DND-41 (cell line): ENCODE measurements at places on chromosomes 13 and 19.

DNA sequence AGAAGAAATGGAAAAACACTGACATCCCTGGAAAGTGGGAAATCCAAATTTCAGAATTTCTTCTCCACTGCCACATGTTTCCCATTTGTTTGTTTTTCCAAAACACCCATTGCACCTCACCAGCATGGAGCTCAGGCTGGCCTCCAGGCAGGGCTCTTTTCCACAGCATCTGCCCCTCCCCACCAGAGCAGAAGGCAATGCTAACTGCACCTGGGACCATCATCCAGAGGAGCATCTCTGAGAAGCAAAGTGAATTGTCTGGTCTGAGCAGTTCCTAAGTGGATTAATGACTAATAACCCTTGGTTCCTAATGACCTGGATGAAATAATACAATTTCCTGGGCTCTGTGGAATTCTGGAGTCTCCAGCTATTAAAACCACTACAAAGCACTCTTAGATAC lies 8.8 kb upstream of the CYSLTR2 start:
- no peak for DNase-seq

DNA sequence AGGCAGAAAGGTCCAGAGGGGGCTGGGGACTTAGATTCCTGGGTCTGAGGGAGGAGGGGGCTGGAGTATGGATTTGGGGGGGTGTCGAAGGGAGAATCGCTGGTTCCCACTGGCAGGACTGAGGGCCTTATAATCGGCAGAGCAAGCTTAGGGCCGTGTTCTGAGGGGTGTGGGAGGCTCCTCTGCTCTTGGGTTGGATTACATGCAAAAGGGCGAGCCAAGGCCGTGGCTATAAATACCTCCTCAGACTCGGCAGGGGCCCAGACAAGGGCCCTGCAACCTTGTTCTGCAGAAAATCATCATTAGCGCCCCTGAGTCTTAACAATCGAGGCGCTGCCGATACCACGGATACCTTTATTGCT lies 707 bp upstream of the MAMSTR start:
- DNase-seq: no peak

- DNase-seq: no peak
Measured at GRCh38 chr13:112530861-112531260, 57.1 kb downstream of the TUBGCP3 start.

DNA sequence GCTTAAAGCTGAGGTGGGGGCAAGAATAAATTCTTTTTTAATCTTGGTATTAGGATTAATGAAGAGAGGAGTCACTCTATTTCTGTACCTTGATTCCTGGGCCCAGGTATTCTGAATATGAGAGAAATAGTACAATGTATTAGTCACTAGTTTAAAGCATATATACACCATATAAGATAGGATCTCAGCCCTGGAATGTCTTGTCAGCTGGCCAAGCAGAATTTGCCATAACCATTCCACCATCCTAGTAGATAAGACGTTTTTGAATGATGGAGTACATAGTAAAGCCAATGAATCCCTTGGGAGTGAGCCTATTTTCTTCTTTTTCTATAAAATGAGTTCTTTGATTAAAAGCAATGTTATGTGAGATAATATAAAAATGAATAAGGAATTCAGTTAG lies 55.6 kb downstream of the UFM1 start:
- no peak for DNase-seq

- DNase-seq: no peak
Measured at GRCh38 chr13:36193151-36193855, 21.1 kb downstream of the SOHLH2 start.

- DNase-seq: no peak
Measured at GRCh38 chr13:93736081-93736480, 509.5 kb downstream of the GPC6 start.

GRCh38 chr19:16841391-16841926 lies 12.3 kb downstream of the SIN3B start:
- DNase-seq: no peak

DNA sequence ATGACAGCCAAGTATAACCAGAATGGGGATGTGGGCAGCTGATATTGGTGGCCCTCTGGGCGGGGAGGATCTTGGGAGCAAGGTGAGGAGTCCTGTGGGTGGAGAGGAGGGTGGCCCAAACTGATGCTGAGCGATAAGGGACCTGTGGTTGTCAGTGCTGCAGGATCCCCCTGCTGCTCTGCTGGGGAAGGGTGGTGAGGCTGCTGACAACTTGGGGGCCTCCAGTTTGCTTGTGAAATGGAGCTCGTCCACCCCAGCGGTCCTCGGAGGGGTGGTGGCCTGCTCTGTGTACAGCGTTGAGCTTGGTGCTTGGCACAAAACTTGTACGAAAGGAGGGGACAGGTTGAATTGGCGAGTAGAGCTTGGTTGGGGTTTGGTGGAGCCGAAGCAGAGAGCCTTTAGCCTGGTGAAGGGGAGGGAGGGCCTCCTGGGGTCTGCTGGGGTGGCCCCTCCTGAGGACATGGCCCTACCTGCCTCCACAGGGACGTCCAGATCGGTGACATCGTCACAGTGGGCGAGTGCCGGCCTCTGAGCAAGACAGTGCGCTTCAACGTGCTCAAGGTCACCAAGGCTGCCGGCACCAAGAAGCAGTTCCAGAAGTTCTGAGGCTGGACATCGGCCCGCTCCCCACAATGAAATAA lies 2.9 kb downstream of the RPS11 start:
- DNase-seq: no peak

DNA sequence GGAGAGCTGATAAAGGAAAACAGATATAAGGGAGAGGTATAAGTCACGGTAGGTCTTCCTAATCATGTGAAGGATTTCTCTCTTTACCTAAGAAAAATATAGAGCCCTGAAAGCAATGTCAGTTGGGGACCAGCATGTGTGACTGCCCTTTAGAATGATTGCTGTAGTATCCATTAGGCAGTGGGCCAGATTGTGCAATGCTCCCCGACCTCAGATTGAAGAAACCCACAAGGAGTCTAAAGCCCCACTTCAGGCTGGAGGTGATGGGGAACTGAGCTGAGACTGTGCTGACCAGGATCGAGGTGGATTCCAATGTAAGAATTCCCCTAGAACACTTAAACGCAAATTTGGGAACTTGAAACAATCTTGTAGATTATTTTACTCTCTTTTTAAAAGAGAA lies 614.4 kb downstream of the LIG4 start:
- no peak for DNase-seq

- DNase-seq: no peak
Measured at GRCh38 chr13:45747071-45747470, 45.0 kb downstream of the CBY2 start.

- DNase-seq: no peak
Measured at GRCh38 chr19:53519446-53519845, 18.5 kb upstream of the ZNF331 start.

DNA sequence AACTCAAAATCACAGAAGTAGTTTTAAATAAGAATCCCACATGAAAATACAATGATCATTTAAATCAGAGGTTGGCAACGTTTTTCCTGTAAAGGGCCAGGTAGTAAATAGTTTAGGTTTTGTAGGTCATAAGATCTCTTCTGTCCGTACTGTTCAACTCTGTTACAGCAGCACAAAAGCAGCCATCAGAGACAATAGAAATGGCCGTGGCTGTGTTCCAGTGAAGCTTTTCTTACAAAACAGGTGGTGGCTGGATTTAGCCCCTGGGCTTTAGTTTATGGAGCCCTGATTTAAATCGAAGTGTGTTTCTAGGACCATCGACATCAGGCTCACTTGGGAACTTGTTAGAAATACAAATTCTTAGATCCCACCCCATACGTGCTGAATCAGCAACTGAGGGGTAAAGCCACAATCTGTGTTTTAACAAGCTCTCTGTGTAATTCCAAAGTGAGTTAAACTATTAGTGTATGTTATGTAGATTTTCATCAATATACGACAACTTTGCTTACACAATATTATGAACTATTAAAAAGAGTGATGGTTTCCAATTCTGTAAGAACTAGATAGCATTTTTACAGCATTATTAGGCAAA lies 54.8 kb upstream of the MIR17HG start:
- DNase-seq: no peak

DNA sequence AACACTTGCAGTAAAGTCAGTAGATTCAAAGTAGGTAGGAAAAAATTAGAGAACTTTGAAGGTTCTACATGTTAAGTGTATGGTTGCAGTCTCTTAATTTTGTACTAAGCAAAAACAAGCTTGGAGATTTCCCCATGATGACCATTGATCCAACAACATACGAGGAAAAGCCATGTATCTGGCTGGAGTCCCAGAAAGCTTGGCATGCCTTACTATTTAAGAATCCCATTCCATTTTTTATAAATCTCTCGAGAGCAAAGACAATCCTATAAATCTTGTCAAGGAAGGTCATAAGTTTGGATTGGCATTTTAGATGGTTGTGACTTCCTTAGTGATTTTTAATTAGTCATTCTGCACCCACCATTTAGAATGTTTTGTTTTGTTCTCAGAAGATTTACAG lies 495.9 kb downstream of the GPC5 start:
- DNase-seq: no peak

DNA sequence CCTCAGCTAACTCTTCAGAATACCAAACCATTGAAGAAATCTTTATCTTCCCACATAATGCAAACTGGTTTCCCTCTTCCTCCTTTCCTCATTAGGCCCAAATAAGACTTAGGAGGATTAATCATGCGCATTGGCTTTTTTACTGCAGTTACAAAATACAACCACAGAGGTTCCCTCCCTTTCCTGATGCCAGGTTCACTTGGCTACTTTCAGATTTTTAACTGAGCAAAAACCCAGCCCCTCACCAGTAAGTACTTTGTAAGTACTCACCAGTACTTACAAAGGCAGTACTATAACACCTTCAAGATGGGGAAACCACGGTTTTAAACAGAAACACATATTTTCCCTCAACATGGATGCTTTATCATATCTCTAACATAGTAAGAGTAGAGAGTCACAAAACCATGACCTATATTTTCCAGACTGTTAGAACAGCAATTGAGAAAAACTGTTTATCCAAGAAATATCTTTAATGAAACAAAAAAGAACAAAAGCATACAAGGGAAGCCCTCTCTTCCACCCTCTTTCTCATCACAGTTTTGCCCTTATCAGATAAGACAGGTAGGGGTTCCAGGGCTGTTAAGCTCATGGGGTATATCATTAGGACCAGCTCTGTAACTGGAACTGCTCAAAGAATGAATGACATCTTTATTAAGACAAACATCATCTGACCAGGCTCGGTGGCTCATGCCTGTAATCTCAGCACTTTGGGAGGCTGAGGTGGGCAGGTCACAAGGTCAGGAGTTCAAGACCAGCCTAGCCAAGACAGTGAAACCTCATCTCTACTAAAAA lies 12.7 kb downstream of the FOXO1 start:
- no peak for DNase-seq

DNA sequence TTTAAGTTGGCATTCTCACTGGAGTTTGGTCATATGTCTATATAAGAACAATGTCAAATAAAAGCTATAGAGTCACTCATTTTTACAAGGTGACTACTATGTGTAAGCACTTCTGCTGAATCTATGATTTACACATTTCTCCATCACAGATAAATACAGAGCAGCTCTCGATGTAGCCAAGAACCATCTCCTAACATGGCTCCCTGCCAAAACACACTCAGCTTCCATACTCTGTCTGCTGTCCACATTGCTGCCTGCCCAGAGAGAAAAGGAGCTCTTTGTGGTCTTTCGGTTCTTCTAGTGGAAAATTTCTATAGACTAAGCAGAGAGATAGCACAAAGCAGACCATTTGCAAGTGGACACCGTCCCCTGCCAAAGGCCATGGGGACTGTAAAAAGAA lies 190.9 kb upstream of the KLF12 start:
- DNase-seq: no peak

GRCh38 chr19:38392707-38393308 lies 4.3 kb downstream of the SPRED3 start:
- no peak for DNase-seq

- DNase-seq: no peak
Measured at GRCh38 chr19:28691683-28692082, 521.3 kb downstream of the UQCRFS1 start.
